ENCODE measurements at places on chromosomes 5 and 9.

DNA sequence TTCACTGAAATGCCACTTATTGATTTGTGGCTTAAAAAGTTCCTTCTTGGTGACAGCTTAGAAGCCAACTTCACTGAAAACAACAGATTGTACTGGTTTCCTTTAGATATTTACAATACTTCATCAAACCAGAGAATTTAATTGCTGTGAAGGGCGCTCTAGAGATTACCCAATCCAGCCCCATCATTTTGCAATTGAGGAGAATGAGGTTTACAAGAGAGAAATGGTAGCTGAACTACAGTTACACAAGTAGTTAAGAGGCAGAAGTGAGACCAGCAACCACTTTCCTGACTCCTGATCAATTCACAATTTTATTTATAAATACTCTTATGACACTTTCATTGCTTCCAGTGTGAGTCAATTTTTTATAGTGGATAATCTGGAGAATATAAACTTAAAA lies 103.5 kb upstream of the APC start:
- DNase-seq: no peak

DNA sequence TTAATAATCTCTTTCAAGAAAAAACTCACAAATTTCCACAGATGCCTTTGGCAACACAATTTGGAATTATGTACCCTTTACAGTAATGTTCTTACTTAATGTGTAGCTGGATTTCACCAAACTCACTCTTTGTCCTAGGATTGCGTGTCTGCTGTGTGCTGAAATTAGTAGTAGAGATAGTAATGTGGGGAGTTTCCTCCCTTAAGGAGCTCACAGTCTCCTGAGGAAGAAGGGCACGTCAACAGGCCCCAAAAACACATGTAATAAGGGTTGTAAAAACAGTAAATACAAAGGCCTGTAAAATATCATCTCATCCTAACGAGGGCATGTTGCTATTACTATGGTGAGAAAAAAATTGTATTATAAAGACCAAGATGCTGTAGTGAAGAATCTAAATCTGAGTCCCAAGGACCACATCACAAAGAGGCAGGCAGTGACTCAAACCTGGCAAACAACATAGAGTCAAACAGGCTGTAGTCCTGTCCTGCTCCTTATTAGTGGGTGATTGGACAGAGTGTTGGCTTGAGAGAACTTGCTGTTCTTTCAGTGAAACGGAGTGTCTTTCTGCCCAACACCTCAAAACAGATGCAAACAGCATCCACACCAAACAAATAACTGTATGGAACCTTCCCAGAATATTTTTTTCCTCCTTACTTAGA lies 83.2 kb upstream of the PAPPA start:
- DNase-seq: no peak

DNA sequence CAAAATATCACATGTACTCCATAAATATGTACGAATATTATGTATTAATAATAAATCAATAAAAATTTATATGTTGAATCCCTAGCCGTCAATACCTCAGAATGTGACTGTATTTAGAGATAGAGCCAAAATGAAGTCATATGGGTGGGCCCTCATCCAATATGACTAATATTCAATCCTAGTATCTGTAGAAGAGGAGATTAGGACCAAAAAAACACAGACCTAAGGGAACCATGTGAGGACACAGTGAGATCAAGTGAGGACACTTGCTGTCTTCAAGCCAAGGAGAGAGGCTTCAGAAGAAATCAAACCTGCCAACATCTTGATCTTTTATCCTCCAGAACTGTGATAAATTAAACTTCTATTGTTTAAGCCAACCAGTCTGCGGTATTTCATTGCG lies 3.7 kb upstream of the AMACR start:
- DNase-seq: no peak

DNA sequence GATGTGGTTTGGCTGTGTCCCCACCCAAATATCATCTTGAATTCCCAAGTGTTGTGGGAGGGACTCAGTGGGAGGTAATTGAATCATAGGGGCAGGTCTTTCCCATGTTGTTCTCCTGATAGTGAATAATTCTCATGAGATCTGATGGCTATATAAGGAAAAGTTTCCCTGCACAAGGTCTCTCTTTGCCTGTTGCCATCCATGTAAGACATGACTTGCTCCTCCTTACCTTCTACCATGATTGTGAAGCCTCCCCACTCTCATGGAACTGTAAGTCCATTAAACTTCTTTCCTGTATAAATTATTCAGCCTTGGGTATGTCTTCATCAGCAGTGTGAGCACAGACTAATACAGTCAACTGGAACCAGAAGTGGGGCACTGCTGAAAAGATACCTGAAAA lies 262.4 kb upstream of the RFX3 start:
- DNase-seq: no peak
